ENCODE measurements at places on chromosomes 7 and 10.

- DNase-seq, result peak; percentile 68
These were observed 10.8 kb upstream of the PON1 start for GRCh38 chr7:95335093-95335492.

GRCh38 chr10:131727560-131727959 lies 173.2 kb upstream of the PPP2R2D start:
- no peak for DNase-seq

DNA sequence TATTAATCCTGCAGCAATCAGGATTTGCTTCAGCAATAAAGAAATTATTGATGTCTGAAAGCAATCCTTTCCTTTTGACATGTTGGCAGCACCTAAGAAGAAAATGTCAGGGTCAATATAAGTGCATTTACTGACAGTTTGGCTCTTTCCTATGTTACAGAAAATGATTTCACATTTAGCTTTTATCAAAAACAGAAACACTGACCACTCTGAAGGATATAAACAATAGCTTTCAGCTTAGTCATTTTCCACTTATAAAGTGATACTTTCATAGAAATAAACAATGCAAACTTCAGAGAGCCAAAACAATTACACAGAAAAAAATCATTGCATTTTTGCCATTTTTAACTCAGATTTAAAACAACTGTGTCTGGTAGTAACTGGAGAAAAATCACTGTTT lies 325.6 kb upstream of the KAT6B start:
- DNase-seq, result no peak

GRCh38 chr10:17643339-17643754 lies 604 bp upstream of the STAM start:
- DNase-seq, result peak; percentile 90

DNA sequence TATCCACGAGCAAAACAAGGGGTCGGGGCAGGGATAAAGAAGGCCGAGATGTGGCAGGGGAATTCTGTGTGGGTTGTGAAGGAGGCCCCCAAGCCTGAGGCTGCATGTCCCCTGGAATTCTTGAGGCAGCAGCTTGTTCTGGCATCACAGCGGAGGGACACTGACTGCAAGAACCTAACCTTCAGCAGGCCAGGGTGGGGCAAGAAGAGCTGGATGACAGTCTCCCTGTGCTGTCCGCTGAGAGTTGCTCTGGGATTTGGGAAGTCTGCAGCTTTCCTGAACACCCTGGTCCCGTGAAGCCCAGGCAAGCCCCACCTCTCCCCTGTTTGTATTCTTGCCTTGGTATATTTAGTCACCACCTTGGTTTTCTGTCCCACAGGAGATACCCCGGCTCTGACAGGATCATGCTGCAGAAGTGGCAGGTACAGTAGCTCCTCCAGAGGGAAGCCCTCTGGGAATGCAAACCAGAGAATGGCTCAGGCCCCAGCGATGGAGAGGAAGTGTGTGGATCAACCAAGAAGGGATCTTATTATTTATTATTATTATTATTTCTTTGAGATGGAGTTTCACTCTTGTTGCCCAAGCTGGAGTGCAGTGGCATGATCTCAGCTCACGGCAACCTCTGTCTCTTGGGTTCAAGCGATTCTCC lies 1.9 kb upstream of the LRRC18 start:
- DNase-seq, result no peak

- peak; percentile 73 for DNase-seq
These were observed 36.9 kb downstream of the ASB13 start for GRCh38 chr10:5629303-5630111.

- no peak for DNase-seq
These were observed 24.4 kb downstream of the CPED1 start for GRCh38 chr7:121012919-121013318.

DNA sequence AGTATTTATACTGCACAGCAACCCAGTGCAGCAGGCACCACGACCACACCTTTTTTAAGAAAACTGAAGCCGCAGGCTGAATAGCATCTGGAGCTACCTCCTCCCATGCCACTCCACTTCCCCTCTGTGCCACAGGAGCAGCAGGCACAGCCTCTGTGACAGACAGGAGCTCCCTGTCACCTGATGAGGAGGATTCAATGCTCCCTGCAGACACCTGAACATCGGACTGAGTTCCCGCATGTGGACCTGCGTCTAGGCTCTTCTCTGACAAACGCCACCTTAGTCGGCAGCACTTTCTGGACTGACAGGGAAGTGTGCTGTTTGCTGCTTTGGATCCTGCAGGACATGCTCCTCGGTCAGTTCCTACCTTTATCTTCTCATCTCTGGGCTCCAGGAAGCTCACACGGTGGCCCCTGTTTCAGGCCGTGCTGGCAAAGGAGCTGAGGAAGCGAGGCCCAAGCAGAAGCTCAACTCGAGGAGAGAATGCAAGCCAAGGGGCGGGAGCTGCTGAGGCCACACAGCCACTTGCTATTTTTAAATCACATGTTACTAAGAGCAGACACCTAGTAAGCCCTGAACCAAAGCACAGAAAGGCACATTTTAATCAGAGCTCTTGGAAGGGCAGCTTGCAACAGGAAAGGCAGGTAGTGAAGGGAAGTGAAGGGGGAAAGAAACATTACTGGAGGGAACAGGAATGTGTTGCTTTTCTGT lies 56.6 kb downstream of the VOPP1 start:
- DNase-seq, result no peak

GRCh38 chr10:47241946-47242867 lies 57.8 kb upstream of the GDF10 start:
- DNase-seq, result no peak

- no peak for DNase-seq
These were observed 45.0 kb downstream of the CDK1 start for GRCh38 chr10:60823324-60823723.

- DNase-seq, result peak; percentile 43
These were observed 1.2 kb downstream of the DLG5 start for GRCh38 chr10:77925410-77925794.

DNA sequence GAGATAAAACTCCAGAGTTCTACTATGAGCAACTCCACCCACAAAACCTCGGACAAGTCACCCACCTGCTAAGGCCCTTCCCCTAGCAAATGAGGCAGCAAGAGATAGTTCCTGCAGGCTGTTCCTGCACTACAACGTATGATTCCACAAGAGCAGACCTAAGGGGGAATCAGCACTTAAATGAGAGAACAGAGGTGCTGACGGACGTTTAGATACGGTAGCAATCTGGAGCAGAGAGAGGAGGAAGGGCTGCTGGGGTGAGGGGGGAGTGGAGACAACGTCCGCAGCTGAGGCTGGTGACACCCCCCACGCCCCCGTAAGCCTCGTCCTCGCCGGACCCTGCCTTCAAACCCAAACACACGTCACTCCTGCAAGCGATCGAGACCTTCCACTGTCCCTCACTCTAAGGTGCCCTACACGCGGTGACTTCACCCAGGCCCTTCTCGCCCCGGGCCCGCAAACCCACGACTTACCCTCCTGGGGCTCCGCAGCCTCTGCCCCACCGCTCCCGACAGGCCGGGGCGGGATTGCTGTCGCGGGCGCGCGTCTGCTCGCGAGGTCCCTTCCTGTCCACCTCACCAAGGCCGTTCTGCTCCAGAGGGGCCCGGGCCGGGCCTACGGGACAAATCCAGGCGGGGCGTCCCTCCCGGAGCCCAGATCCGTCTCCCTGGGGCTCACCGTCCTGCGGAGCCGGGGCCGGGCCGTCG lies 635 bp downstream of the ZNF12 start:
- peak; percentile 26 for DNase-seq

GRCh38 chr10:128943111-128943510 lies 523.9 kb upstream of the MGMT start:
- no peak for DNase-seq

All from bronchial epithelial cell (primary cell).